Peyer's patch (tissue), 4 donors: ENCODE measurements at places on chromosomes 13 and 19. TPM values are rescaled to one million over a fixed set of nuclear protein-coding genes. Genes with fewer than 3 reads are reported as not detected.

DNA sequence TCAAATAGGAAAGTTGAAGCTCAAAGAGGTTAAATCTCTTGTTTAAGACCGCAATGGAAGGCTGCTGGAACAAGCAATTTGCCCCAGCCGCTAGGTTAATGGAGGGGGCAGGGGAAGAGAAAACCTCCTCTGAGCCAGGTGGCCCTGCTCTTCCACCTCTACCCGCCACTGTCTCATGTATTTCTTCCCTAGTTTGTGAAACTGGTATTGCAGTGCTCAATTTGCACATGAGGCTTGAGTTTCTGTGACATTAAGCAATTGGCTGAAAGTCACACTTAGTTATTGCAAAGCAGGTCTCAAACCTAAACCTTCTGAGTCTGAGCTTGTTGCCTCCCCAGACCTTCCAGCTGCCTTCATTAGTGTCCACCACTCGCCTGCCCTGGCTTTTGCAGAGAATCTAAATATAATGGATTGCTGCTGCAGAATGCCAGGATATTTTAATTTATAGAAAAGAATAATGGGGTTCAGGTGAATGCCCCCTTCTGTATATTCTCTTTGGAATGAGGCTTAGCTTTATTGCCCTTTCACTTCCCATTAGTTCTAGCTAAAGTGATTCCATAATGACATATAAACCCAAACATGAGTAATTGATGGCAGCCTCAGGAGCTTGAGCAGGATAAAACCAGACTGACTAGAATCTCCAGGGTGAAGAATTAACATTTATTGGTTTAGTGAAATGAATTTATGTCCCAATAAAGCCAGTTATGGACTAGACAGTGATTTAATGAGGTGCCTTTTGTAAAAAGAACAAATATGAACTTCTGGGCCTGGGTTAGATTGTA, 27.0 kb upstream of the OLFM4 start:
- no peaks in the 10 kb centered on the region for H3K36me3 ChIP-seq
- H3K4me1 ChIP-seq: no peaks in the 10 kb centered on the region
- H3K4me3 ChIP-seq: no peak overlapping the region
- no peaks in the 10 kb centered on the region for H3K27me3 ChIP-seq
- DNase-seq: no peak

IGFL2 gene
- total RNA-seq: not detected

DNA sequence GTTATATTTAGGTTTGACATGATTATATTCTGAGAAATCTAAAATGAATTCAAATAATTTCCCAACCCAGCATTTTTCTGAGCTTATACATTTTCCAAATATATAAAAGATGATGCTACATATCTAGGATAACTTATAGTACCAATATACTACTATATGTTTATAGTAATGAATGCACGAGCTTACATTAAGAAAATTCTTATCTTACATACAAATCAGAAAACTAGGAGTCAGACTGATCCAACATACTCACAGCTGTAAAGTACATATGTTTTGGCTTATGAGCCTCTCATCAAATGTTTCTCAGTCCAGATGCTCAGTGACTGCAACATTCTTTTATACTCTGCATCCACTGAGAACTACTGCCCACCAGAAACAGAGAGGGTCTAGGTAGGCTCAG, 491.3 kb upstream of the KLF12 start:
- H3K27me3 ChIP-seq: no peaks in the 10 kb centered on the region
- DNase-seq: no peak
- H3K27ac ChIP-seq: no peak overlapping the region

DNA sequence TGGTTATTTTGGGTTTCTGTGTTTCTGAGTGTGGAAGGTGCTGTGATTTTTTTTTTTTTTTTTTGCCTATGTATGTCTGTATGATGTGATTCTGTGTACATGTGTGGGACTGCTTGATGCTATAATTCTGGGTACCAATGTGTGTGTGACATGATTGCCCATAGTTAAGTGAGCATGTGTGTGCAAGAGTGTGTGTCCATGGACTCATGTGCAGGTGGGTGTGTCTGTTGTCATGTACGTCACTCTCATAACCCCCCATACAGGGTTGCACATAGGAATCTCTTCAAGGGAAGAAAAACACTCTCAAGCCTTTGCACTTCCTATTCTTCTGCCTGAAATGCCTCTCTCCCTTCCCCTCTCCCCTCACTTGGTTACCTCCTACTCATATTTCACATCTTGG, 2.5 kb upstream of the PPP5C start:
- DNase-seq: no peak
- H3K36me3 ChIP-seq: no peaks in the 10 kb centered on the region
- H3K27me3 ChIP-seq: no peaks in the 10 kb centered on the region
- H3K4me3 ChIP-seq: no peak overlapping the region

DNA sequence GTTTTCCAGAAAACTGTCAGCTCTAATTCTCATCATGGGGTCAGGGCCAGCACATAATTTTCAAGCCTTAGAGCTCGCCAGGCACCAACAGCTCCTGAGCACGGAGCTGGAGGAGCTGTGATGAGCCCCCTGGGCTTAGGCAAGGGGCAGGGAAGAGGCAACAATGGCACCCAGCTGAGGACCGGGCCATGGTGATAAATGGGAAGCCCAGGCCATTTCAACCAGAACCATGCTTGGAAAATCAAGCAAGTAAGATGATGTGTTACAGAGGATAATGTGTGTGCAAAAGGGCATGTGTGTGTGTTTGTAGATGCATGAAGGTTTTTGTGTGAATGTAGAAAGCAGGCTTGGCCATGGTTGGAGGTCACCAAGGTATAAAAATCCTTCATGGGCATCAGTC, 66.8 kb upstream of the UBAC2 start:
- H3K36me3 ChIP-seq: no peaks in the 10 kb centered on the region
- no peaks in the 10 kb centered on the region for H3K27me3 ChIP-seq
- DNase-seq: no peak
- H3K27ac ChIP-seq: no peak overlapping the region
- H3K4me3 ChIP-seq: no peak overlapping the region

DNA sequence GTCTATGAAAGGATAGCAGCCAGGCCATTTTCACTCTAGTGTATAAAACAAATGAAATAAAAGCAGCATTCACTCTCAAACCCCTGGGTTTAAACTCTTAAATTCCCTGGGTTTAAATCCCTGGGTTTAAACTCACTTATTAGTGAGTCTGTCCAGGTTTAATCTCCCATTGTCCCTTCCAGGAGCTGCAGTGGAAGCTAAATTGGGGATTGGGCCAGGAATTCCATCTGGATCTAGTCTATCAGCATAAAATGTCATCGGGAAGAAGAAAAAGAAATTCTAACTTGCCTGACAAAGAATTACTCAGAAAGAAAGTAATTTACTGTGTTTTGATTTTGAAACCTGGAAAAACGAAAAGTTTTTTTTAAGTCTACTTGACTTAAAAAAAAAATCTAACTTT, 54.8 kb downstream of the FRY start:
- H3K27ac ChIP-seq: no peak overlapping the region
- no peak for DNase-seq
- H3K4me1 ChIP-seq: no peaks in the 10 kb centered on the region

GRCh38 chr13:66546534-66547379, 683.4 kb downstream of the PCDH9 start:
- H3K4me1 ChIP-seq: no peaks in the 10 kb centered on the region
- no peak for DNase-seq
- H3K4me3 ChIP-seq: no peak overlapping the region
- H3K27me3 ChIP-seq: no peaks in the 10 kb centered on the region

- no peak overlapping the region for H3K4me3 ChIP-seq
- no peaks in the 10 kb centered on the region for H3K36me3 ChIP-seq
- H3K4me1 ChIP-seq: no peaks in the 10 kb centered on the region
- no peaks in the 10 kb centered on the region for H3K27me3 ChIP-seq
These were observed 193.7 kb downstream of the RFC3 start for GRCh38 chr13:34011552-34012085.

SLITRK5 gene
- not detected for total RNA-seq

GRCh38 chr13:31116224-31116623, 45.5 kb downstream of the HSPH1 start:
- no peak overlapping the region for H3K27ac ChIP-seq
- no peaks in the 10 kb centered on the region for H3K4me1 ChIP-seq
- H3K4me3 ChIP-seq: no peak overlapping the region
- no peaks in the 10 kb centered on the region for H3K27me3 ChIP-seq
- no peak for DNase-seq

PRRG2 gene
- total RNA-seq: 20.8 TPM

GRCh38 chr19:41646589-41647204, 19.8 kb upstream of the CEACAM4 start:
- H3K27ac ChIP-seq: no peak overlapping the region
- no peaks in the 10 kb centered on the region for H3K36me3 ChIP-seq
- H3K27me3 ChIP-seq: no peaks in the 10 kb centered on the region
- no peak overlapping the region for H3K4me3 ChIP-seq
- H3K4me1 ChIP-seq: no peaks in the 10 kb centered on the region
- DNase-seq: no peak

DNA sequence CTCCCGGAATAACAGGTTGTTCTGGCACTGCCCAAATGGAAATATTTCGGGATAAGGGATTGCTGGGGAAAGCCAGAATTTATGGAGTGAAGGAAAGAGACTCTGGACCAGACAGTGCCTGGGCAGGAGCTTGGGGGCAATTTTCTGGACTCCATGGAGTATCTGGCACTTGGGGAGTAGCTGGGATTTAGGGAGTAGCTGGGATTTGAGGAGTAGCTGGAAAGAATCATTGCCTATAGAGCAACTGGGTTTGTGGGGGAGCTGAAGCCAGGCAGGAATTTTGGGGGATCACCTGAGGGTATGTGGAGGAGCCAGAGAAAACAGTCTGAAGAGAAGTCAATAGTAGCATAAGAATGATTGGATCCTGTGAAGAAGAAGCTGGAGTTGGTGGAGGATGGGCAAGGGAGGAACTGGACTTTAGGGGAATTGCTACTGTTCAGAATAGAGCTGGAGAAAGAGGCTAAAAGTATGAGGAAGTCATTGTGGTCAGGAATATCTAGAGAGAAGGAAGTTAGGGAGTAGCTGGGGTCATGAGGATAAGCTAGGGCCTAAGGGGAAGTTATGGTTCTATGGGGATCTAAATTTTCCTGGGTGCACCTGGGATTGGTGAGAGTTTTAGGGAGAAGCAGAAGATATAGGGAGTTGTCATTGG, 14.8 kb downstream of the FSD1 start:
- H3K27me3 ChIP-seq: no peaks in the 10 kb centered on the region
- no peak for DNase-seq
- no peaks in the 10 kb centered on the region for H3K36me3 ChIP-seq

- H3K27ac ChIP-seq: no peak overlapping the region
- no peak for DNase-seq
- no peaks in the 10 kb centered on the region for H3K27me3 ChIP-seq
- H3K4me3 ChIP-seq: no peak overlapping the region
- no peaks in the 10 kb centered on the region for H3K4me1 ChIP-seq
- H3K36me3 ChIP-seq: no peaks in the 10 kb centered on the region
These were observed 48.7 kb upstream of the MYCBP2 start for GRCh38 chr13:77375560-77376108.

ZNF417 gene
- total RNA-seq: 22.3 TPM

ZNF665 gene
- 5.8 TPM for total RNA-seq

RASGRP4 gene
- 0.70 TPM for total RNA-seq

TUBB4A gene
- 0.54 TPM for total RNA-seq

DNA sequence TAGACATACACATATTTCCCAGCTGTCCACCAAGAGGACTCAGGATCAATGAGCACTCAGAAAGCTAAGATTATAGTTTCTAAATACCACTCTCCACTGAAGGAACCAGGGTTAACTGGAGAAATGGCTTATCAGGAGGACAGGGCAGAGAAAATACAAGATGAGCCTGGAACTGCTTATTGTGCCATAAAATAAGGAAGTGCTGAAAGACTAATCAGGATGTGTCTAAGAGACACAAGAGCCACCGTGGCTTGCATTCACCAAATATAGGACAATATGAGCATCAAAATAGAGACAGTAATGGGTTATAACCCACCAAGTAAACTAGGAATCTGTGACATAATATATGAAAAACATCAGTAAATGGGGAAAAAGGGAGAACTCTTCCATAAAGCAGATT, 32.8 kb downstream of the KLF12 start:
- no peaks in the 10 kb centered on the region for H3K36me3 ChIP-seq
- no peaks in the 10 kb centered on the region for H3K4me1 ChIP-seq
- no peaks in the 10 kb centered on the region for H3K27me3 ChIP-seq
- no peak overlapping the region for H3K27ac ChIP-seq
- H3K4me3 ChIP-seq: no peak overlapping the region
- DNase-seq: no peak

DNA sequence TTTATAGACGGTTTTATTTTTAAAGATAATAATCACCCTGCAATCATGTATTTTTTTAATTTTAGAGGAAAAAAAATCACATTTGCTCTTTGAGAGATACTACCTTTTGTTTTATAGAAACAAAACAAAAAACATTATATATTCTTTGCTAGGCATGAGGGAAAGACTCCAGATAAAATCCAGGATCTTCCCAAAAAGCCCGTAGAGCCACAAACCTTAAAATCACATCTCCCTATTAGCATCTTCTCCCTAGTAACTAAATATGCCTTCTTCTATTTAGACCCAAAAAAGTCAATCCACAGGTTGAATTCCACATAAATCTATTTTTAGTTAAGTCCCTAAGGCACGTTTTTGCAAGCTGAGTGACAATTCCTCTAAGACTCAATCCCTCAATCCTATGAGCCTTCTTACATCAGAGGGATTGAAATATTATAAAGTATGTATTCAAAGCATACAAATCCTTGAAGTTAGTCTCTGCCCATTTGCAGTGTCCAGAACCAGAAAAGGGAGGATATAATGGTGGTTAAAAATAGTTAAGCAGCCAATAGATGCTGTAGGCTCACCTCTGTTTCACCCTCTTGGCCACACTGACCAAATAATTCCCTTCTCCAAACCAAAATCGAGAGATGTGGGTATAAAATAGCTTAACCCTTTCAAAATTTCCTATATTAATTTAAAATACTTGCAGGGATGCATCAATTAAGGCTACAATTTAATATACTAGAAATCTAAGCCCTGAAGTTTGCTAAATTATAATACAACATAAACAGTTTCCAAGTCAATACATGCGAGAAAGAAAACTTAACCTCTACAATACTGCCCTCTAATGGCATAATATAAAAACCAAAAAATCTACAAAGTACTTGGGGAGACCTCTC, 64.0 kb downstream of the SERP2 start:
- peaks cover 5% of the 10 kb centered on the region for H3K4me1 ChIP-seq
- no peak for DNase-seq
- H3K27ac ChIP-seq: peak overlapping the region; percentile 92

GRCh38 chr19:4357095-4357797, 13.9 kb downstream of the MPND start:
- H3K27ac ChIP-seq: no peak overlapping the region
- no peak for DNase-seq
- no peak overlapping the region for H3K4me3 ChIP-seq
- H3K4me1 ChIP-seq: no peaks in the 10 kb centered on the region
- H3K36me3 ChIP-seq: no peaks in the 10 kb centered on the region
